Tibial artery (tissue), 4 donors: ENCODE measurements at places on chromosomes 16 and 17.
A peak's percentile ranks its signal among the peaks of the same experiment; 100 is the strongest.

GRCh38 chr17:42695500-42695899 lies 13.2 kb downstream of the CNTNAP1 start:
- DNase-seq, result peak; percentile 45

- DNase-seq, result no peak
These were observed 6.1 kb upstream of the ALOX12 start for GRCh38 chr17:6989779-6990178.

DNA sequence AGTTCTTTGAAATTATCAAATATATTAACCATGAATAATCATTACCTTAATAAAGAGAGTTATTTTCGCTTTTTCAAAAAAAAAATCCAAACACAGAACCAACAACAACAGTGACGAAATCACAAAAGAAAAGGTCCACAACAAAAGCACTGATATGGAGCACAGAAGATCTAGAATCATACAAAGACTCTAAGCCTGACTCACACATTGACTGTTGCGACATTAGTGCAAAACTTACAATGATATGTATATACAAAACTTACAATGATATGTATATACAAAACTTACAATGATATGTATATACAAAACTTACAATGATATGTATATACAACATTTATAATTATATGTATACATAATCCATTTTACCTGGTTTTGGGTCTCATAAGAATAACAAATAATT lies 117.7 kb downstream of the USP22 start:
- no peak for DNase-seq

GRCh38 chr17:35087731-35088355 lies 24.3 kb upstream of the RFFL start:
- no peak for DNase-seq

- DNase-seq, result no peak
These were observed 17.7 kb downstream of the KNOP1 start for GRCh38 chr16:19700319-19700781.

DNA sequence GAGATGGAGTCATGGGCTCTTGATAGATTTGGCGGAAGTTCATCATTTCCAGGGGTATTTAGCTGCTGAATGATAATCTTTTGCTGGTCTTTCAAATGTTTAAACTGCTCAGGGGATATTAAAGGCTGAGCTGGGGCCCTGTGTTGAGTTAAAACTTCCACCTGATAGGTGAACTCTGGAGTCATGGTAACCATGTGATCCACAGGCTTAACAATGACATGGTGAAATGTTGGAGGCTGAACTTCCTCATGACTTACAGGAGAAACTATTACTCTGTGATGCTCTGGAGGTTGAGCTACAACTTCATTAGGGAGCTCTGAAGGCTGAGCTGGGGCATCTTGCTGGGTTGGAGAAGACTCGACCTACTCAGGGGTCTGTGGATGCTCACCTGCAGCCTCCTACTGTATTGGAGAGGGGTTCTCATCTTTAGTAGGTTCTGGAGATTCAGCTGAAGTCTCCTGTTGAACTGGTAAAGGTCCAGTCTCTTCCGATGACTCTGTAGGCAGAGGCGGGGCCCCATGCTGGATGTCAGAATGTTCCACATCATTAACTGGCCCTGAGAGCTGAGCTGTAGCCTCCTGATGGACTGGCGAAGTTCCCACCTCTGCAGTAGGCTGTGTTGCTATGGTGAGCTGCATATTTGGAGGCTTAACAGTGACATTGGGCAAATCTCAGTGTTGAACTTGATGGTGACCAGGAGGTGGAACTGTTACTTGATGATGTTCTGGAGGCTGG lies 24.2 kb downstream of the RDM1 start:
- DNase-seq, result peak; percentile 37

DNA sequence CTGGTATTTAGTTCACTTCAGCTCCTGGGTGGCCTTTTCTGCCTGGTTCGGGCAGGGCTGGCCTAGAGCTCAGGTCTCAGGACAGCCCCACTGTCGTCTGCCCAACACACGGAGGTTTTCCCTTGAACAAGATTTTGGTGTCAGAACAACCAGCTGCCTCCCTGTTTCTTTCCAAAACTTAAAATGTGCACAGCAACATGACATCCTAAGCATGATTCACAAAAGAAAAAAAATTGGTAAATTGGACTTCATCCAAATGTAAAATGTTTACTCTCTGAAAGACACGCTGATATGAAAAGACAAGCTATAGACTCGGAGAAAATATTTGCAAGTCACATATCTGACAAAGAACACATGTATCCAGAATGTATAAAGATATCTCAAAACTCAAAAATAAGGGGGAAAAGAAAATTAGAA lies 197.8 kb upstream of the CHMP6 start:
- no peak for DNase-seq

- no peak for DNase-seq
These were observed 54.9 kb upstream of the DLX4 start for GRCh38 chr17:49914096-49914490.

DNA sequence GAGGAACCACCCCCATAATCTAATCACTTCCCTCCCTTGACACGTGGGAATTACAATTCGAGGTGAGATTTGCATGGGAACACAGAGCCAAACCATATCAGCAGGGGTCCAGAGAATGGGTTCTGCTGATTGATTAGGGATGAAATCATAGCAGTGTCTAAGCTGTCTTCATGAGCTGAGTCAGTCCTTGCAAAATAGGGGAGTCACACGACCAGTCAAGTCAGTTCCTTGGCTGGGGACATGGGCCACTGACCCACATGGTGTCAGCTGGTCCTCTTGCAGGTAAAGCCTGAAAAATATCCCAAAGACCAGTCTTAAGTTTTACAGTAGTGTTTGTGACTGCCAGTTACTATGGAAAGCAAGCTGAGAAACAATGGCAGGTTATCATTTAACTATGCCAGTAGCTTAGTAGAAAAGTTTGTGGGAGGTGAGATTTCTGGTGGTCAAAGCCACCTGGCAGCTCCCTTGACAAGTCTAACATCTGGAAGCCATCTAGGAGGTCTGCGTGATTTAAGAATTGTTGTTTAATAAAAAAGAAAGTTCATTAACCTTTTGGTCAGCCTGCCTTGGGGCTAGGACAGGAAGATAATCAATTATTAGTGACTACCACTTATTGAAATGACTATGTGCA lies 15.7 kb upstream of the ATF7IP2 start:
- DNase-seq, result no peak

DNA sequence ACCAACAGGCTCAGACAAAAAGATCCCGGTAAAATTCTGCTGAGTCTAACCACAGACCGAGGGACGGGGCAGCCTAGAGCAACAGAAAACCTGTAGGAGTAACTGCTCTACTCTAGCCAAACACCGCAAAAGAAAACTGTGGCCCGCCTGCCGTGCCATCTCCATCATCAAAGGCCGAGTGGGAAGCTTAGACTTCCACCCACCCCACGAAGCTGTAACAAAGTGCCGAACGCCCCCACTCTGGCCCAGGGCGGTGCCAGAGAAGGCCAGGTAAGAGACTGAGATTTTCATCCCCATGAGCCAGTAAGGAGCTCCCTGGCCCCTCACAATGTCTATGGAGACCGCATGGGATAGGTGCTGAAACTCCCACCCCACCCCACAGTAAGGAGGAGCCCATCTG lies 231.9 kb upstream of the COX10 start:
- no peak for DNase-seq

GRCh38 chr17:16329519-16330271 lies 23.6 kb downstream of the CENPV start:
- DNase-seq, result peak; percentile 68

GRCh38 chr17:36063786-36064541 lies at the start of gene CCL18:
Gene CCL18 (plus strand): TSS chr17:36064272. CDS start chr17:36064343, 71 bp downstream.
- DNase-seq, result no peak

- no peak for DNase-seq
These were observed 24.7 kb downstream of the ZZEF1 start for GRCh38 chr17:4118015-4118743.

- no peak for DNase-seq
These were observed 103.7 kb downstream of the XYLT1 start for GRCh38 chr16:17367036-17367435.

GRCh38 chr17:50346313-50347116 lies 589 bp downstream of the XYLT2 start:
- DNase-seq, result no peak

- no peak for DNase-seq
These were observed 2.4 kb downstream of the DHRS7B start for GRCh38 chr17:21129023-21129681.

- DNase-seq, result no peak
These were observed 13.5 kb upstream of the DBNDD1 start for GRCh38 chr16:90032674-90033331.
